ENCODE measurements at places on chromosomes 12 and 14. TPM values are rescaled to one million over a fixed set of nuclear protein-coding genes. Genes with fewer than 3 reads are reported as not detected.

Gene GPR84
- total RNA-seq, result 0.15 TPM

Gene CS
- 825 TPM for total RNA-seq

Gene INSM2
- total RNA-seq, result not detected

Gene SERPINA10
- not detected for total RNA-seq

Gene FLRT2
- 1.5 TPM for total RNA-seq

Gene FGD4
- 29.2 TPM for total RNA-seq

Gene ARMH4
- total RNA-seq, result 8.1 TPM

Gene TAS2R46
- total RNA-seq, result 0.51 TPM

Gene AQP2
- total RNA-seq, result not detected

Gene PNN
- total RNA-seq, result 20.1 TPM

Gene PCED1B
- 1.4 TPM for total RNA-seq

Gene KRT6C
- total RNA-seq, result not detected

Gene REM2
- total RNA-seq, result 0.14 TPM

Gene HELB
- total RNA-seq, result 2.0 TPM

Gene NRL
- total RNA-seq, result 3.0 TPM

Gene SCARB1
- total RNA-seq, result 12.5 TPM

Gene ART4
- total RNA-seq, result 1.1 TPM

Gene CHFR
- 14.9 TPM for total RNA-seq

Gene LRP1-AS
- not detected for total RNA-seq

Gene PLCZ1
- not detected for total RNA-seq

Gene IKBIP
- 4.1 TPM for total RNA-seq

Gene IFI27L1
- total RNA-seq, result 20.0 TPM

Gene SSPN
- total RNA-seq, result 34.0 TPM

Gene TAS2R9
- total RNA-seq, result not detected

Gene TC2N
- total RNA-seq, result 6.8 TPM

Gene ZNF664
- 94.6 TPM for total RNA-seq

Gene LRRC9
- total RNA-seq, result 0.13 TPM

Gene WIF1
- total RNA-seq, result not detected

Gene LALBA
- not detected for total RNA-seq

Gene COX8C
- not detected for total RNA-seq

Gene TAS2R30
- 0.62 TPM for total RNA-seq

Gene PKP2
- 397 TPM for total RNA-seq

Gene FAR2
- 2.9 TPM for total RNA-seq

Gene RNU4-1
- 2,111 TPM for total RNA-seq

Gene LRP6
- 25.9 TPM for total RNA-seq

Gene CD163L1
- total RNA-seq, result 7.2 TPM

Gene CMA1
- not detected for total RNA-seq

Gene MYH6
- total RNA-seq, result 88.7 TPM

Gene TOX4
- total RNA-seq, result 100.0 TPM

Gene ABHD12B
- total RNA-seq, result not detected

Gene ADAM21
- total RNA-seq, result not detected

Gene RFC5
- total RNA-seq, result 3.2 TPM

Gene BDKRB2
- total RNA-seq, result 3.6 TPM

Gene ZNF705A
- total RNA-seq, result not detected

Gene KLRK1
- 0.30 TPM for total RNA-seq

Gene SDR9C7
- total RNA-seq, result not detected

Gene AVPR1A
- 1.9 TPM for total RNA-seq

Gene KRT75
- not detected for total RNA-seq

Gene GLIPR1L1
- not detected for total RNA-seq
